ENCODE measurements at places on chromosomes 1 and 21. TPM values are rescaled to one million over a fixed set of nuclear protein-coding genes. Genes with fewer than 3 reads are reported as not detected.
A peak's percentile ranks its signal among the peaks of the same experiment; 100 is the strongest.

GRCh38 chr1:202199040-202199889, 5.7 kb downstream of the LGR6 start:
- DNase-seq: peak; percentile 47

GRCh38 chr1:3033790-3034090, 12.5 kb downstream of the ACTRT2 start:
- no peak for DNase-seq

DNA sequence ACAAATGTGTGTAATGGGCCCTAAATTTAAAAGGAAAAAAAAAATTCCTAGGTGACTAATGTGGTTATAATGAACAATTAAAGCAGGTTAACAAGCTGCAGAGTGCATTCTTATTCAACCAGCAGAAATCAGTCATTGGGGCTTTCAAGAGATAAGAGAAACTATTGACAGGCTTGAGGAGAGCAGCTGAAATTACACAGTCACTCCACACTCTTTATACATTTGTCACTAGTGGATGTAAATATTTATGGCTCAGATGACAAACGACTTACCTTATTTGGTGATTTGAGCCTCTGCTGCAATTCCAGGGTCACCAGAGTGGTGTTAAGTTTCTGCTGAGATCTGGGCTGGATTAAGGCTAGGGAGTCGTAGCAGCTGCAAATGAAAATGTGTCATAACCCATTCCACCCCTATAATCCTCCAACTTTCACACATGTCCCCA, 896.3 kb downstream of the TTLL7 start:
- DNase-seq: no peak

- no peak for DNase-seq
Observed at GRCh38 chr1:37240897-37241296, 206.6 kb upstream of the GRIK3 start.

SPATA6 gene
- total RNA-seq: 41.5 TPM

DBT gene
- 13.6 TPM for total RNA-seq

Measured in thyroid gland (tissue), 4 donors.